ENCODE measurements at places on chromosomes 1 and 21. TPM values are rescaled to one million over a fixed set of nuclear protein-coding genes. Genes with fewer than 3 reads are reported as not detected.
A peak's percentile ranks its signal among the peaks of the same experiment; 100 is the strongest.

- H3K4me3 ChIP-seq, result no peak overlapping the region
- H3K27me3 ChIP-seq, result no peaks in the 10 kb centered on the region
- no peak for DNase-seq
- no peaks in the 10 kb centered on the region for H3K36me3 ChIP-seq
- no peak overlapping the region for H3K27ac ChIP-seq
These were observed 41.4 kb upstream of the COX20 start for GRCh38 chr1:244794071-244794470.

GRCh38 chr21:29121759-29122158 lies 8.7 kb upstream of the MAP3K7CL start:
- DNase-seq, result no peak
- H3K4me1 ChIP-seq, result no peaks in the 10 kb centered on the region
- H3K27ac ChIP-seq, result no peak overlapping the region
- no peaks in the 10 kb centered on the region for H3K27me3 ChIP-seq

DNA sequence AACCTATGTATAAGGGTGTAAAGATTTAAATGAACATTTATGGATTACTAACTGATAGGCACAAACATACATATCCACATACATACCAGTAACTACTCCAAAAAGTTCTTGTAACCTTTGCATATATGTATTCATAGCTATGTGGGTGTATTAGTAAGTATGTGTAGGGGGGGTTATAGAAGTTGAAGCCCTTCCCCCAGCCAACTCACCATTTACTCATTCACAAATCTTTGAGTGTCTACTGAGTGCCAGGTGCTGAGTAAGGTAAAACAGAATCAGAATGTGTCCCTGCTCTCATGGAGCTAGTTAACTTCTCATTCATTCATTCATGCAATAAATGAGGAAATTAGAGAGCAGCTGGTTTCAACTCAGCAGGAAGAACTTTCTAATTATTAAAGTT lies 1.3 kb downstream of the C1orf146 start:
- DNase-seq, result no peak
- H3K4me1 ChIP-seq, result no peaks in the 10 kb centered on the region
- H3K4me3 ChIP-seq, result no peak overlapping the region
- H3K36me3 ChIP-seq, result no peaks in the 10 kb centered on the region

- no peak overlapping the region for H3K4me3 ChIP-seq
- peaks cover 17% of the 10 kb centered on the region for H3K27me3 ChIP-seq
- no peaks in the 10 kb centered on the region for H3K36me3 ChIP-seq
- H3K27ac ChIP-seq, result no peak overlapping the region
- DNase-seq, result no peak
These were observed 67.8 kb upstream of the KLHDC7A start for GRCh38 chr1:18412882-18413353.

The LIN28A gene
- total RNA-seq, result not detected

The LRRC53 gene
- total RNA-seq, result not detected

The C1orf53 gene
- 0.54 TPM for total RNA-seq

- no peaks in the 10 kb centered on the region for H3K36me3 ChIP-seq
- DNase-seq, result peak; percentile 88
- peaks cover 4% of the 10 kb centered on the region for H3K27me3 ChIP-seq
- no peak within 1 kb of the TSS for H3K27ac ChIP-seq
- H3K4me3 ChIP-seq, result peak within 1 kb of the TSS; percentile 81
These were observed at the start of gene CGN for GRCh38 chr1:151510957-151511635. CGN (plus strand) TSS chr1:151511387; CDS start chr1:151518520, 7,133 bp downstream.

The VHLL gene
- total RNA-seq, result not detected

- H3K4me3 ChIP-seq, result peak overlapping the region; percentile 79
- H3K27ac ChIP-seq, result peak overlapping the region; percentile 80
These were observed 9.3 kb upstream of the ITGB2 start for GRCh38 chr21:44929799-44930542.

The TAL1 gene
- not detected for total RNA-seq

DNA sequence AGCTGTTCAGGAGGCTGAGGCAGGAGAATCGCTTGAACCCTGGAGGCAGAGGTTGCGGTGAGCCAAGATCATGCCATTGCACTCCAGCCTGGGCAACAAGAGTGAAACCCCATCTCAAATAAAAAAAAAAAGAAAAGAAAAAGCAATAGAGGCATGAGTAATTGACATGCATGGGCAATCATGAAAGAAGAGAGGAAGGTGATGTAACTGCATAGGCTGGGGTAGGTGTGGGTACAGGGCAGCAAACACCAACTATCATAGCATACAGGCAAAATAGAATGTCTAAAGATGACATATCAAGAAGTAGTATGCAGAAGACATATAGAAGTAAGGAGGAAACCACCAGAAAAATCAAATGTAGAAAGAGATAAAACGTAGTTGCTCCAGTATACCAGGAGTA lies 19.0 kb upstream of the MGST3 start:
- H3K4me1 ChIP-seq, result no peaks in the 10 kb centered on the region
- no peak for DNase-seq
- H3K27me3 ChIP-seq, result peaks cover 6% of the 10 kb centered on the region
- H3K4me3 ChIP-seq, result no peak overlapping the region
- no peak overlapping the region for H3K27ac ChIP-seq
- H3K36me3 ChIP-seq, result peaks cover 5% of the 10 kb centered on the region

GRCh38 chr1:221035662-221036153 lies 156.5 kb downstream of the HLX start:
- H3K27ac ChIP-seq, result no peak overlapping the region
- no peak for DNase-seq
- no peaks in the 10 kb centered on the region for H3K27me3 ChIP-seq
- H3K4me1 ChIP-seq, result peaks cover 5% of the 10 kb centered on the region
- H3K36me3 ChIP-seq, result no peaks in the 10 kb centered on the region

DNA sequence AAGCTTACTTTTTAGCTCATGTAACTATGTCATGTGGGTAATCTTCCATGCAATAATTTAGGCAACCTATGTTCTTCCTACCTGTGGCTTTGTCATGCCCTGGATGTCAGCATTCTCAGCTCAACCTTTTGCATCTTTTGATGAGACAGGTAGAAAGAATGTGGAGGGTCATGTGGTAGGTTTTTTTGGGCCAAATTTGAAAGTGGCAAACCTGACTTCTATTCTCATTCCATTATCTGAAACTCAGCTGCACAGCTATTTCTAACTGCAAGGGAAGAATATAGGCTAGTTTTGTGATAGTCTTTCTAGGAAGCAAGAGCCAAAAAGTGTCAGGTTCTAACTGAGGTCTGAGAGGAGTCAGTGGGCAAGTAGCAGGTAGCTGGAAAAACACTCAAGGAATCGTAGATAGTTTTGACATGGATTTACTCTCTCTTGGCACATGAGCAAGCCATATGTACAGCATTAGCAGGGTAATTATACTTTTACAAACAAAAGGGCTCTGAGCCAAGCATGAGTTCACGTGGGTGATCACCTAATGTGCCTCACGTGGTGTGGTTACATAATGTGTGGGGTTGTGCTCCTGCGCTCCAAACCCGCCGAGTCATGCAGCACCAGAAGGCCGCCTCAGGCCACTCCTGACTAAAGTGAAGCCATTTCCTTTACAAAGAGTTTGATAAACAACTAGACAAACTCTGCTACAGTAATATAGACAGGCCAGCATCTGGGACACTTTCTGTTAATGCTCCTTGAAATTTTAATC lies 1013.8 kb downstream of the PLA2G4A start:
- DNase-seq, result no peak
- no peaks in the 10 kb centered on the region for H3K36me3 ChIP-seq

DNA sequence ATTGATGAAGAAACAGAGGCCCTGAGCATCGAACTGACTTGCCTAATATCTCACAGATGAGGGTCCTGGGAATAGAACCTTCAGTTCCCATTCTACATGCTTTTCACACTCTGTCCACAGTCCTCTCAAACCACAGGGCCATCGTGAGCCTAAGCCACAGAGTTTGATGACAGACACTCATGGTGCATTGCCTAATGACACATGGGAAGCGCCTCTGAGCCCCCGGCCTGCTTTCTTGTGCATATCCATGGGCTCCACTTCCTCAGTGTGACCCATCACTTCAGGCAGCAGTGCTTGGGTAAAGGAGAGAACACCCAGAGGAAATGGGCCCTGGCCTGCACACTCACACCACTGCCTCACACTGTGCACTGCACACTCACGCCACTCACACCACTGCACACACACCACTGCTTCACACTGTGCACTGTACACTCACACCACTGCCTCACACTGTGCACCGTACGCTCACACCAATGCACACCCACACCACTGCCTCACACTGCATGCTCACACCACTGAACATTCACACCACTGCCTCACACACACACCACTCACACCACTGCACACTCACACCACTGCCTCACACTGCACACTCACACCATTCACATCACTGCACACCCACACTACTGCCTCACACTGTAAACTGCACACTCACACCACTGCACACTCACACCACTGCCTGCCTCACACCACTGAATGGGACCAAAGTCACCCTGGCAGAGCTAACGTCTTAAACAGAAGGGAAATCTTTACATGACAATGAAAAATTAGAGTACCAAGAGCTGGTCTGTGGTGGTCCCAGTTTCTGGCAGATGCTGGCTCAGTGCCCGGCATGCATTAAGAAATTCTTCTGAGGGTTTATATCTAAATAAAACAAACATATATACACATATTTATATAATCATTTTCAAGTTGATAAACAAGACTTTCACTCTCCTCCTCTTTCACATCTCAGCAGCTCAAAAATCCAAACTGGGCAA lies 53.0 kb downstream of the KANK4 start:
- no peaks in the 10 kb centered on the region for H3K36me3 ChIP-seq
- H3K27me3 ChIP-seq, result peaks cover 5% of the 10 kb centered on the region
- no peak overlapping the region for H3K4me3 ChIP-seq

DNA sequence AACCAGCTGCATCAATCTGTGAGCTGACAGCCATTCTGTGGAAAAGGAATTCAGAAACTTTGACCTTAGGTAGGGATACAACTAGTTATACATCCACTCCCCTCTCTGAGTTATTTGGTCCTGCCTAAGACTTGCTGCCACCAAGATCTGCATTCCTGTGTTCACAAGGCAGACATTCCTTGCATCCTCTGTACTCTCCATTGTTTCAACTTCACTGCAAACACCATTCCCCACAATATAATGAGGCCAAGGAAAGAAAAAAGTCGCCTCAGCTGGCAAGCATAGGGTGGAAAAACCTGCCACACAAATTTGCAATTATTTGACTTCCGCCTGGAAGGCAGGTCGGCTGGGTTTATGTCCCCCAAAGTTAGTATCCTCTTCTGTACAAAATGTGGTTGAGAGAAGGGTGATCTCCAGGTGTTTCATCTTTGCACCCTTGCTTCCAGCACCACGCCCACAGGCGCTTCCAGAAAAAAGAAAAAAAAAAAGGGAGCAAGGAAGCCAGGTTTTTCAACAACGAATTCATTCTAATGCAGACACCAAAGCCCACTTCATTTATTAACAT lies 676 bp upstream of the CTTNBP2NL start:
- H3K4me3 ChIP-seq, result peak overlapping the region; percentile 92
- H3K4me1 ChIP-seq, result peaks cover 22% of the 10 kb centered on the region
- no peak overlapping the region for H3K27ac ChIP-seq
- DNase-seq, result no peak
- H3K27me3 ChIP-seq, result peaks cover 35% of the 10 kb centered on the region

DNA sequence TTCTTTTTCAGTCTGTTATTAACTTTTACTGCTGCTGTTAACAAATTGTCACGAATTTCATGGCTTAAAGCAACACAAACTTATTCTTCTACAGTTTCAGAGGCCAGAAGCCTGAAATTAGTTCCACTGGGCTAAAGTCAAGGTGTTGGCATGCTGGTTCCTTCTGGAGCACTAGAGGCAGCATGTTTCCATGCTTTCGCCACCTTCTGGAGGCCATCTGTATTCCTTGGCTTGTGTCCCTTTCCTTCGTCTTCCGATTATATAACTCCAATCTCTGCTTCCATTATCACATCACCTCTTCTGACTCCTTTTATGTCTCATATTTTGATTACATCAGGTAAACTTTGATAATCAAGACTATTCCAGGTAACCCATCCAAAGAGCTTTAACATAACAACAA lies 1742.1 kb downstream of the BRINP3 start:
- no peak overlapping the region for H3K27ac ChIP-seq
- H3K4me3 ChIP-seq, result no peak overlapping the region
- no peak for DNase-seq
- no peaks in the 10 kb centered on the region for H3K36me3 ChIP-seq

The NEXN gene
- total RNA-seq, result 2.5 TPM

- H3K4me3 ChIP-seq, result peak within 1 kb of the TSS; percentile 74
- H3K4me1 ChIP-seq, result peaks cover 14% of the 10 kb centered on the region
- H3K27ac ChIP-seq, result no peak within 1 kb of the TSS
- peak; percentile 38 for DNase-seq
- H3K36me3 ChIP-seq, result no peaks in the 10 kb centered on the region
- H3K27me3 ChIP-seq, result peaks cover 25% of the 10 kb centered on the region
These were observed at the start of gene CR1 for GRCh38 chr1:207495801-207496792. CR1 (plus strand) TSS chr1:207496157; CDS start chr1:207496268, 111 bp downstream.

DNA sequence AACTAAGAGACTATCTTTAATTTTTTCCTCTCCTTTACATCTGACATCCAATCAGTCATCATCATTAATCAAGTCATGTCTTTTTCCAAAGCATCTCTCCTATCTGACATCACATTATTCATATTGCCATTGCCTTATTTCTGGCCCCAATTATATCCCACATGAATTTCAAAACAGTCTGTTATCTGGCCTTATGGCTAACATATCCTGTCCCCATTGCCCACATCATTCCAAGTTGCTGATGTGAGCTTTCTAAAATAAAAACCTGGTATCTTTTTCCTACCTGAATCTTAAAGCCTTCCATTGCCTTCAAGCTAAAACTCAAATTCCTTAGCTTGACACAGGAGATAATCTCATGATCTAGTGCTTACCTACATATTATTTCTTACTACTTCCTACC lies 283.9 kb downstream of the LRRC40 start:
- H3K36me3 ChIP-seq, result no peaks in the 10 kb centered on the region
- H3K4me3 ChIP-seq, result no peak overlapping the region
- H3K4me1 ChIP-seq, result no peaks in the 10 kb centered on the region
- DNase-seq, result no peak

All from activated naive CD8-positive, alpha-beta T cell treated with anti-CD3 and anti-CD28 coated beads for 36 hours (primary cell).